ENCODE measurements at places on chromosomes 2 and 18.
A peak's percentile ranks its signal among the peaks of the same experiment; 100 is the strongest.

DNA sequence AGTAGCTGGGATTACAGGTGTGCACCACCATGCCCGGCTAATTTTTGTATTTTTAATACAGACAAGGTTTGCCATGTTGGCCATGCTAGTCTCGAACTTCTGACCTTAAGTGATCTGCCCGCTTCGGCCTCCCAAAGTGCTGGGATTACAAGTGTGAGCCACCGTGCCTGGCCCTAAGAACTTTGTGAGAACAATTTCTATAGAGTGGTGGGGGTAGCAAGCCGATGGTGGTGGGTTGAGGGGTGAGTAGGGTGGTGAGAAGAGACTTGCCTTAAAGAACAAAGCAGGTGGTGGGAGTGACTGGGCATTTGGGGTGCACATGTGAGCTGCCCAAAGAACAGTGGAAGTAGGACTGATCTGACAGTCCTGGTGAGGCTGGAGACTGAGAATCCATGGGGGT lies 76.0 kb upstream of the ASB18 start:
- no peak for DNase-seq

DNA sequence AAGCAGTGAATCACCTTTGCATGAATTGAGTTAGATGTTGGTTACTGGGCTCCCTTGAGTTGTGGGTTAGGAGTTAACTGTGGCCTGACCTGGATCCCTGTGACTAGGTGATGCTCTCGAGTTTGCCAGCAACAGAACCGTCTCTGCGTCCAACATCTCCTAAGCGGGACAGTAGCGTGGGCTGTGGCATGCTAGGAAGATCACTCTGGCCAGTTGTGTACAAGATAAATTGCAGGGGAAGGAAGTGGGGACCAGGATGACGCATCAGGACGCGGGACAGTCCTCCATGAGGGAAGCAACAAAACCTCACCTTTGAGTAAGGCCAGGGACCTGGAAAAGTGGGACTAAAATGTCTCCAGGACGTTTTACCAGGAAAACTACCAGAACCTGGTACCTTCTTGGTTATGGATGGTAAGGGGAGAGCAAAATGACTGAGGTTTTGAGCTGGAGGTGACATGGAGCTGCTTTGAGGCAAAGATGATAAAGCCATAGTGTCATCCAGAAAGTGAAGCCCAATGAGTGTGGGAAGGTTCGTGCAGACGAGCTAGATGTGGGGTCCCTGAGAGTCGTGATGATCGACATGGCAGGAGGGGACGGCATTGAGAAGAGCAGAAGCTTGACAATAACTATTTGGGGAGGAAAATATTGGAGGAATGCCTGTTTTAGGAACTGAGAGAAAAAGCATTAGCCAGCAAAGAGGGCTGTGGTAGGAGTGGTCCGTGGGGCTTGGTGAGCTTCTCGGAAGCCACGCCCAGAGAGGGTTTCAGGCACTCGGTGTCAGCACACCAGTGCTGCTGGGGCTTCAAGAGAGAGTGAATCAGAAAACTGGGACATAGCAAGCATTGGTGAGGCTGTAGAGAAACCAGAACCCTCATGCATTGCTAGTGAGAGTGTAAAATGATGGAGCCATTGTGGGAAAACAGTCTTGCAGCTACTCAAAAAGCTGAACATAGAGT lies 95.1 kb downstream of the SMAD7 start:
- no peak for DNase-seq

DNA sequence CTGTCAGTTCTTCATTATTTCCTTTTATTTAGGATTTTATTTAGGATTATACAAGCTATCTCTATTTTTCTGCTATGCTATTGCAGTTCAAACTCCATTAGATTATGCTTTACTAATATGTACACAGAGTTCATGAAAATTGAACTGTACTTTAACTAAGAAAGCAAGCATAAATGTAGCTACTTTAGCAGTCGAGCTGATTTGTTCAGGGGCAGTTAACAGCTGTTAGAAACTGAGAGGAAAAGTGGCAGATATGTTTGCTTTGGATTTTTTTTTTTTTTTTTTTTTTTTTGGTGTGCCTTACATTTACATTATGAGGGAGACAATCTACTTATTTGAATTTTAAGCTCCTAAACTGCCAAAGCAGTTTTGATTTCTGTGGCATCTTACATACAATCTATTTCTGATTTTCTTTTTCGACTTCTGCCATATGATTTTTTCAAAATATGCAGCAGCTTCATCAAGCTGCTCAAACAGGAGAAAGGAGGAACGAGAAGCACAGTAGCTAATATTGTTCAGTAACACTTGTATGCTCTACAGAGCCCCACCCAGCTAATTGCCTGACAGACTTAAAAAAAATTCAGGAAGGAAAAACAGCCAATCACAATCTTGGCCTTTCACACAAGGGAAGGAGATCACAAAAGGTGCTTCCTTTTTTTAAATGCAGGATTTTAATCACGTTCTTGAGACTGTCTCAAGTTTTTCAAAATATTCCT lies 233.4 kb upstream of the SIX3 start:
- DNase-seq: peak; percentile 70

- no peak for DNase-seq
These were observed 53.5 kb upstream of the NDUFV2 start for GRCh38 chr18:9048808-9049494.

DNA sequence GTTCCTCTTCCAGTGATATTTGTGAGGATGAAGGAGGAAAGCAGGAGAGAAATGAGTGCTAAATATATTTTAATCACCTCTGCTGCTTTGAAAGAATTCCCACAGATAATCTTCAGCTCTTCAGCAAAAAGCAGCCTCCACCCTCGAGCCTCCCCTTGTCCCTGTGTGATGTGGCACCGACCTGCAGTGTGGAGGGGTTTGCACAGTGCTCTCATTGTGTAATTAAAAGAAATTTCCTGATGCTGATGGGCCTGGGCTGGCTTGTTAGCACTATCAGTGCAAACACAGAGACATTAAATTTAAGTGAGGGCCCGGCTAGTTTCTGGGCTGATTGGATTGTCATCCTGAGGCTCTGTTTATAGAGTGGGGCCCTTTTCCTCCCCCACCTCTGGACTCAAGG lies 53.4 kb downstream of the KIF5C start:
- DNase-seq: no peak

GRCh38 chr2:119428488-119429224 lies 3.0 kb upstream of the TMEM37 start:
- DNase-seq: no peak

DNA sequence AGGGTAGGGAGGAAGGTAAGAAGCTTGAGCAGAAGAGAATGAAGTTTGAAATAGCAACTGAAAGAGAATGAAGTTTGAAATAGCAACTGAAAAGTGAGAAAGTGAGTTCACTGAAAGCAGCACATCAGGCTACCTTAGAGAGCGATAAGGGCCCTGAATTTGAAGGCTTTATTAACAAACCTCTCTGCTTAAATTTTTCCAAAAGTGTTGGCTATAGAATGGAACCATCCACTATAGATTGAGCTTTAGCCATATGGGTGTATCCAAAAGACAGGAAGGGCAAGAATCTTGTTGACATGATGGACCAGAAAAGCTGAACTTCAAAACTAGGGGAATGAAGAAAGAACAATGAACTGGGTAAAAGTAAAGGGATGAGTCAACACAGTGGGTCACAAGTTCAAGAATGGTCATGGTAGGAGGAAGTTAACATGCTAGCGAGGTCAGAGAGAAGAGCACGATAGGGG lies 122.5 kb downstream of the ASXL3 start:
- no peak for DNase-seq

- no peak for DNase-seq
These were observed 11.6 kb downstream of the ZEB2 start for GRCh38 chr2:144508172-144508851.

DNA sequence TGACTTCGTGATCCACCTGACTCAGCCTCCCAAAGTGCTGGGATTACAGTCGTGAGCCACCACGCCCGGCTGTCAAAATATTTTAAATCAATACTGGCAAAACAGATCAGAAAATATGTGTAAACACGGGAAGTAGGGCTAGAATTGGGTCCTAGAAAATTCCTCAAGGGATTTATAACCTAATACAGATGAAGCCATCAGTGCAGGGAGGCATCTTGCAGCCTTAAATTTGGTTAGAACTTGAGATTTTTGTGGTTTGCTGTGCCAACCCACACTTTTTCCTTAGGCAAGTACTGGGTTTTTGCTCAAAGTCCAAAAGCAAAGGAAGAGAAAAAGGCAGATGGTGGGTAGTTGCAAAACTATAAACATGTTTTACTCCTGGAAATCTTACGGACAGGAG lies 33.7 kb upstream of the NFE2L2 start:
- DNase-seq: no peak

DNA sequence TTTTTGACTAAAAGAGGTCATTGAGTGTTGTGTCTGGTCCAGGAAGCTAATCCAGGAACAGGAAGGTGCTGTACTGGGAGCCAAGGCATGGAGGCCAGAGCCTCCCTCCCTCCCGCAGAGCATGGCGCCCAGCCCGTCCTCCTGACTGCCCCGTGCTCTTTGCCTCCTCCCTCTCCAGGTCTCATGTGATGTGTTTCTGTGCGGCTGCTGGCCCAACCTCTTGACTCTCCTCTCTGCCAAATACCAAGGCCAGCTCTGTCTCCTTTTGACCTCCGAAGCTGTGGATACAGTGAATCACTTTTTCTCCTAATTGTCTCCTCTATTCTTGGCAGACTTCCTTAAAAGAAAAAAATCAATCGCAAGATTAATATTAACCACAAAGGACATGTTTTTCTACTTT lies 284.1 kb downstream of the PHLPP1 start:
- DNase-seq: no peak

GRCh38 chr18:60189856-60190255 lies 182.7 kb downstream of the MC4R start:
- DNase-seq: no peak
